ENCODE measurements at places on chromosomes 3 and 15. TPM values are rescaled to one million over a fixed set of nuclear protein-coding genes. Genes with fewer than 3 reads are reported as not detected.

GRCh38 chr3:66014056-66014455 lies 24.7 kb downstream of the MAGI1 start:
- H3K27ac ChIP-seq = no peak overlapping the region
- no peak overlapping the region for H3K4me3 ChIP-seq
- no peaks in the 10 kb centered on the region for H3K36me3 ChIP-seq
- H3K27me3 ChIP-seq = no peaks in the 10 kb centered on the region
- H3K4me1 ChIP-seq = no peaks in the 10 kb centered on the region
- DNase-seq = no peak

GRCh38 chr15:28921336-28921735 lies 35.6 kb downstream of the APBA2 start:
- peak; percentile 7 for DNase-seq
- peak overlapping the region; percentile 93 for H3K27ac ChIP-seq
- no peaks in the 10 kb centered on the region for H3K36me3 ChIP-seq
- H3K4me3 ChIP-seq = peak overlapping the region; percentile 75

DNA sequence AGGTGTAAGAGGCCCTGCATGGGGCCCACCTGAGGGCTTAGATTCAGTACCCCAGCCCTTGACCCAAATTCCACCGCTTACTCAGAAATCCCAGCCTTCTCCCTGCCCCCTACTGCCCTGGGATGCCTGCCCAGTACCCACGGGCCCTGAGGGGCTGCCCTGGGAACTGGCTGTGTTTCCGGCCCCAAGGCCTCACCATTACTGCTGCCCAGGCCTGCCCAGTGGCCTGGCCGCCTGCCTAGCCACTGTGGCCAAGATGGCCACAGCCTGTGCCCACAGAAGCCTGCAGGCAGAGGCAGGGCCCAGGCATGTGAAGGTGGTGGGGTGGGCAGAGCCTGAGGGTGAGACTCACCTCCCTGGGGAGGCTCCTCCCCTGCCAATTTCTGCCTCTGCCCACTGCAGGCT lies 6.1 kb upstream of the PRKCD start:
- no peak for DNase-seq
- peaks cover 20% of the 10 kb centered on the region for H3K27me3 ChIP-seq
- no peaks in the 10 kb centered on the region for H3K36me3 ChIP-seq
- peaks cover 15% of the 10 kb centered on the region for H3K4me1 ChIP-seq

DNA sequence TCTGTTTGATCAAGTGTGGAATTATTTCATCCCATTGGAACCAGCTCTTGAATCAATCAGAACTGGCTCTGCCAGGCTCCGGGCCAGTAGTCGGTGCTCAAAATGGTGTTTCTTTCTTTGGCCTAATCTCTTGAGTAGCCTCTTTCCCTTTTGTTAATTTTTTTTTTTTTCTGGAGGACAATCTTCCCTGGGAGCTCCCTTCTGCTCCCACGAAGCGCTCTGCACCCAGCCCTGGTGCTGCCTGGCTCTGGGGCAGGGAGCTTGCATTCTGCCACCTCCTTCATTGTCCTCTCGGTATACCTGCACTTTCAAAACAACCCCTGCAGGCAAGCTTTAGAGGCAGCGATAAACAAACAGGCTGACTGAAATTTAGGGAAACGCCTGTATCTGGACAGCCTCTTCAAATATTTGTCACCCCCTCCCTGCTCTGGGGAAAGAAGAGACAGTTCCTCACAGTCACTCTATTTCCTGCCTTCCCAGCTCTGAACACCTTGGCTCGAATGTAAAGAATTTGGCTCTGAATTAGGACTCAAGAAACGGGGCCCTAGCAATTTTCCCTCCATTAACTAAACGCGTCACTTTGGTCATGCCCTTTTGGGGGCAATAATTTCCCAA lies 1.1 kb upstream of the THSD4 start:
- H3K4me1 ChIP-seq = peaks cover 13% of the 10 kb centered on the region
- H3K4me3 ChIP-seq = peak overlapping the region; percentile 49
- H3K27ac ChIP-seq = no peak overlapping the region
- no peaks in the 10 kb centered on the region for H3K36me3 ChIP-seq
- DNase-seq = no peak

DNA sequence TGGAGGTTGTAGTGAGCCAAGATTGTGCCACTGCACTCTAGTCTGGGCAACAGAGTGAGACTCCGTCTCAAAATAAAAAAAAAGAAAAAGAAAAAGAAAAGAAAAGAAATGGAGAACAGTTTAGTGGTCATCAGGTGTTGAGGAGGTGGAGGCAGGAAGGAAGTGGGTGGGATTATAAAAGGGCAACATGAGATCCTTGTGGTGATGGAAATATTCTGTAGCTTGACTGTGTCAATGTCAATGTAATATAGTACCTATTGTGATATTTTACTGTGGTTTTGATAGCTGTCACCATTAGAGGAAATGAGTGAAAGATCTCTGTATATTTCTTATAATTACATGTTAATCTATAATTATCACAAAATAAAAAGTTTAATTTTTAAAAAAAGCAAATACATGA lies 60.8 kb downstream of the TRAT1 start:
- H3K4me1 ChIP-seq = peaks cover 6% of the 10 kb centered on the region
- no peaks in the 10 kb centered on the region for H3K36me3 ChIP-seq
- H3K4me3 ChIP-seq = no peak overlapping the region

DNA sequence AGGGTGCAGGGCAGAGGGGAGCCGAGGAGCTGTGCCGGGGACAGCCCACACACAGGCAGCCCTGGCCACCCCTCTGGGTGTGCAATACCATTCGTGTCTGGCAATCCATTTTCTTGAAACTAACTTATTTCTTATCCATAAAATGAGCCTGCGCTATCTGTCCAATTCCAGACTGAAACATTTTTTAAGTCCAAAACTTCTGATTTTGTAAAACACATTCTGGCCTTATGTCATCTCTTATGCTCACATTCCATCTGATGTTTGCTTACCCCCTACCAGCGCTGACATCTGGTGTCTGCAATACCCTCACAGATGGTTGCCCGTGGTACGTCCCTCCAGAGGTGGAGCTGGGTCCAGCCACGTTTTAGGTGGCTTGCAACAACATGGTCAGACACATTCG lies 31.8 kb downstream of the PCSK6 start:
- no peak for DNase-seq
- no peaks in the 10 kb centered on the region for H3K36me3 ChIP-seq
- H3K4me1 ChIP-seq = peaks cover 12% of the 10 kb centered on the region
- H3K27ac ChIP-seq = no peak overlapping the region

DNA sequence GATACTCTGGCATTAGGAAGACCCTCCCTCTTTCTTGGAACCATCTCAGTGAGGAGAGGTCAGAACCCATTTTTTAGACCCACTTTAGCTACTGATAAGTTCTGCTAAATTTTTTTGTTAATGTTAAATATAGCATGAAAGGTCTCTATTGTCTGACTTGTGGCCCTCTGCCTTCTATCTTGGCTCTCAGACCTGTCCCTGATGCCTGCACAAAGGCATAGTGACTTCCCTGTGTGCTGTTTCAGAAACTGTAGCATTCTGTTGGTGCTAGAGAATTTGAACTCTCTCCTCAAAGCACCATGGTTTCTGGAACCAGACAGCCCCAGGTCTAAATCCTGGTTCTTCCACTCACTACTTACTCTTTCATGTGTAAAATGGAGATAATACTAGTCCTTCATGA lies 15.4 kb downstream of the MAPKBP1 start:
- H3K36me3 ChIP-seq = no peaks in the 10 kb centered on the region
- H3K27ac ChIP-seq = no peak overlapping the region
- H3K27me3 ChIP-seq = no peaks in the 10 kb centered on the region
- peak overlapping the region; percentile 25 for H3K4me3 ChIP-seq
- H3K4me1 ChIP-seq = peaks cover 48% of the 10 kb centered on the region

GRCh38 chr3:187021748-187022402 lies 91.5 kb downstream of the ST6GAL1 start:
- H3K27me3 ChIP-seq = no peaks in the 10 kb centered on the region
- H3K4me1 ChIP-seq = peaks cover 61% of the 10 kb centered on the region
- H3K4me3 ChIP-seq = no peak overlapping the region
- peaks cover 8% of the 10 kb centered on the region for H3K36me3 ChIP-seq
- peak overlapping the region; percentile 79 for H3K27ac ChIP-seq
- DNase-seq = no peak

GRCh38 chr15:79562403-79562815 lies 130.3 kb downstream of the MINAR1 start:
- H3K27ac ChIP-seq = no peak overlapping the region
- peaks cover 51% of the 10 kb centered on the region for H3K27me3 ChIP-seq
- H3K36me3 ChIP-seq = no peaks in the 10 kb centered on the region
- H3K4me3 ChIP-seq = no peak overlapping the region

DNA sequence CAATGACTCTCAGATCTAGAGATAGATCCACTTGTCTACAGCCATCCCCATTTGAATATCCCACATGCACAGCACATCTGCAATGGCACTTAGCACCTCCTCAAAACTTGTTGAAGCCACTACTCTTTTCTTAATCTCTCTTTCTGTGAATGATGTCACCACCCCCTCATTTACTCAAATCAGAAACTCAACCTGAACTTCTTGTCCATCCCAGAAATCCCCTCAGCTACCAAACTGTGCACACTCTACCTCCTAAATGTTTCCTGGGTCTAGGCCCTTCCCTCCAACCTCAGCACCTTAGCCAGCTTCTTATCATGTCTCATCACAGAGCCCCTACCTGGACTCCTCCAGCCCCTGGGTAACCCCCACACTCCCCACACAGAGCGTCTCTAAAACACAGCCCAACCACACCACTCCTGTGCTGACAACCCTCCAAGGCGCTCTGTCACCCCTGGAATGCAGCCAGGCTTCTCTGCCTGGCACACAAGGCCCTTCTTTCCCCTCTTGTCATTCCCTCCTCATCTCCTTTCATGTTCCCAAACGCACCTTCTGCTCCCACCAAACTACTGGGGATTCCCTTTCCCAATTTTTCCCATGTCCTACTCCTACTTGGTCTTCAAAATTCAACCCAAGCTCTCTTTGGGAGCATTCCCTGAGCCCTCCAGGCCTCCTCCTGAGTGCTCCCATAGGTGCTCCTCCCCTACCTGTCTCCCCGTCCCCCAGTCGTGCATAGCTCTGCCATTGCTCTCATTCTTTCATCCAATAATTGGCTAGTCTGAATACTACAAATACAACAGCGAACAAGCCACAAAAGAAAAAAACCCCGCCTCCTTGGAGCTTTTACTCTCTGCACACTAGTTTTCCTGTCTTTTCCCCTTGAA lies 39.8 kb upstream of the ZBTB38 start:
- H3K36me3 ChIP-seq = no peaks in the 10 kb centered on the region
- H3K27me3 ChIP-seq = no peaks in the 10 kb centered on the region
- no peak overlapping the region for H3K4me3 ChIP-seq

- H3K27ac ChIP-seq = no peak overlapping the region
- H3K36me3 ChIP-seq = peaks cover 4% of the 10 kb centered on the region
- H3K4me1 ChIP-seq = no peaks in the 10 kb centered on the region
- no peak overlapping the region for H3K4me3 ChIP-seq
- DNase-seq = no peak
These were observed 26.3 kb upstream of the SV2B start for GRCh38 chr15:91073768-91074167.

- no peak for DNase-seq
- H3K4me1 ChIP-seq = no peaks in the 10 kb centered on the region
- H3K27ac ChIP-seq = no peak overlapping the region
- no peak overlapping the region for H3K4me3 ChIP-seq
These were observed 653.9 kb downstream of the ROBO1 start for GRCh38 chr3:79113876-79114275.

DNA sequence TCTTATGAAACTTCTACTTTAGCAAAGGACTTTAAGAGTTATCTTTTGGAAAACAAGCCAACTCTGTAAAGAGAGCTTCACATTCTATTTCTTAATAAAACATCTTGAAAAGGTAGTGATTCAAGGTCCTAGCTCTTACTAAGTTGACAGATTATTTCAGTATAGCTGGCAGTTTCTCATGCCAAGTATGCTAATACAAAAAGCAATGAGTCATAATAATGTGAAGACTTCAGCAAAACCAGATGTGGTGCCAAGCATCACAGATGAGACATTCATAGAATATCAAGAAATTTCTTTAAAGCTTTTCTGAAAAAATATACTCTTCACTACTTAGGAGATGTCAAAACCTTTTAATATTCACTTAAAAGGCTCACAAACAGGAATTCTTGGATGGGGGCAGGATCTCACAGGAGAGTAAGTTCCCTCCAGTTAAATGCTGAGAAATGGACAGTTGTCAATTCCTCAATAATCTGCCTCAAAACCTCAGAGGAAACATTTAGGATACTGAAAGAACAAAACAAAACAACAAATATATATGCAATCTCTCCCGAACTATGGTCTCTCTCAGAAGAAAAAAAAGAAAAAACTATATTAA lies 45.6 kb downstream of the DCBLD2 start:
- H3K27ac ChIP-seq = no peak overlapping the region
- DNase-seq = no peak
- peaks cover 23% of the 10 kb centered on the region for H3K36me3 ChIP-seq
- H3K4me3 ChIP-seq = no peak overlapping the region
- H3K4me1 ChIP-seq = no peaks in the 10 kb centered on the region

DNA sequence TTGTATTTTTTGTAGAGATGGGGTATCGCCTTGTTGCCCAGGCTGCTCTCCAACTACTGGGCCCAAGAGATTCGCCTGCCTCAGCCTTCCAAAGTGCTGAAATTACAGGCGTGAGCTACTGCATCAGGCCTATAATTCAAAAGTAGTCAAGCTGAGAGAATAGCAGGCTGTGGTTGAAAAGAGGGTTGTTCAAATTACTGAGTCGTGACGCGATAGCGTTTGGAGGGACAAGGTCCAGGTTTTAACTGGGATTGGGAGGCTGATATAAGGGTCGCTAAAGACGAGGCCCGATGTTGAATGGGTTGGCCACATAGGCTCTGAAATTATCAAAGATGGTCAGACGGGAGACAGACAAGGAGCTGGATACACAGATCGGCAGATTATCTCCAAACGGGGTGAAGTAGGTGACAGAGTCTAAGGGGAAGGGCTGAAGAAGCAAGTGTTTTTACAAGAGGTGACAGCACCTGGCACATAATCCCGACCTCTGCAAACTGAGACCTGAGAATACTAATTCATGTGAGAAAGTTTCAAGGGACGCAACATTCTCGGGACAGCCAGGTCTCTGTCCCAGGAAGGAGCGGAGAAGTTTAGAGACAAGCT lies 759 bp upstream of the ARID3B start:
- peak overlapping the region; percentile 94 for H3K27ac ChIP-seq
- H3K4me3 ChIP-seq = peak overlapping the region; percentile 99
- peaks cover 10% of the 10 kb centered on the region for H3K36me3 ChIP-seq
- H3K27me3 ChIP-seq = no peaks in the 10 kb centered on the region
- H3K4me1 ChIP-seq = peaks cover 31% of the 10 kb centered on the region

DNA sequence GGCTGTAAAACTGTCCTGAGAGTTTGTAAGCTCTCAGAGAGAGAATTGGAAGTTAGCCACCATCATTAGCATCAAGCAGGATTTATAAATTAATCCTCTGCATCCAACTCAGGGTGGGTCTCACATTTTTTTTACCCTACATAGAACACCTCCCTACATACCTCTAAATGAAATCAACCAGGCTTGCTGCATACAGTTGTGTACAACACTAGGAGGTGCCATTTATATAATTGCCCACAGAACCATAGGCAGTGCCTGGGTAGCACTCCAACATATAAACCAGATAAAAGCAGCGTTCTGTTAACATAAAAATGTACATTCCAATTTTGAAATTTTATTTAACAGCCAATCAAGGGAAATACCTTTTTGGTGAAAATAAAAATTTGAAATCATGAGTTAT lies 48.2 kb upstream of the SELENOK start:
- H3K27me3 ChIP-seq = peaks cover 49% of the 10 kb centered on the region
- H3K36me3 ChIP-seq = peaks cover 6% of the 10 kb centered on the region
- DNase-seq = no peak
- no peak overlapping the region for H3K27ac ChIP-seq
- no peaks in the 10 kb centered on the region for H3K4me1 ChIP-seq

- H3K4me1 ChIP-seq = no peaks in the 10 kb centered on the region
- H3K4me3 ChIP-seq = no peak overlapping the region
- DNase-seq = no peak
- no peaks in the 10 kb centered on the region for H3K36me3 ChIP-seq
These were observed 33.7 kb upstream of the MAGEF1 start for GRCh38 chr3:184745526-184745925.

Gene UPK1B
- total RNA-seq = not detected

Gene PRR23B
- total RNA-seq = not detected

Gene TGM4
- total RNA-seq = not detected

Data from naive thymus-derived CD8-positive, alpha-beta T cell (primary cell).